Activated naive CD4-positive, alpha-beta T cell treated with anti-CD3 and anti-CD28 coated beads, Interleukin-2, amount 50 U/mL, for 72 hours (primary cell): ENCODE measurements at places on chromosomes 7 and 10.
A peak's percentile ranks its signal among the peaks of the same experiment; 100 is the strongest.

- DNase-seq = no peak
Measured at GRCh38 chr7:101739775-101740398, 77.5 kb upstream of the CUX1 start.

DNA sequence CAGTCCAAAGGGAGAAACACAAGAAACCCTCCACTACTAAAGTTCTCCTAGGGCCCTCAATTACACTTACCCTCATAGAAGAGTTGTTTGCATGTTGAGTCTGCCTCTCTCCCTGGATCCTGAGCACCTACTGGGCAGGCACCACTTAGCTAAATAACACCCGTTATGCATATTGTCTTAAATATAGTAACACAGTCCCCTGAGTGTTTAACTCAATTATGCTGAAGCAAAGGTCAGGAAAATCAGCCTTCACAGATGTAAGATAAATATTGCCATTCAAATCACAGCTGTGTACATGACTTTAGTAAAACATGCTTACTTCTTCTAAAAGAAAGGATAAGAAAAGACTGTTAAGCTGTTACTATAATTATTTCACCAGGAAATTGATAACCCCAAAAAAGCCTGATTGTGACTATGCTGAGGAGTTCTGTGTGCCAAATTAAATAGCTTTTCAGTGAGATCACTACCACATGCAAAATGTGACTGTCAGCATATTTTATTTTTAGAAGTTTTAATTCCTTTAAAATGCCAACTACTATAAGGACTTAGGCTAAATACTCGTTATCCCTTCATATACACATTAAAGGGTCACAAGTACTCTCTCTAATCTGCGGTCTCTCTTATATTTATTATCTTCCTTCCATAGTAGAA, 733.9 kb upstream of the PHF14 start:
- DNase-seq = no peak

DNA sequence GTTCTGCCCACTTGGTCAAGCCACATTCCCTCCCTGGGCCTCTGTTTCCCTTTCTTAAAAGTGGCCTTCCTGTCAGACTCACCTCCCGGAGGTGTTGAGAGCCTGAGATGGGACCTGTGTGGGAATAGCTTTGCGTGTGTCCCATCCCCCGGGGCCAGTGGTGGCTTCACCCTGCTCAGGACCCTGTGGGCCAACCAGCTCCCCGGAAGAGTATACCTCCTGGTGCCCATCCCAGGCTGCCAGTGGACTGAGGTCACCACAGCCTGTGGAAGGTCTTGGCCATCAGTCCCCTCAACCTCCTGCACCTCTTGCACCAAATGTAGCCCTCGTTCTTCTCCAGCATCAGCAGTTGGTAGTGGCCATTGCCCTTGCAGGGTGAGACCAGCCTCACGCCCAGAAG, 145.1 kb downstream of the RGS10 start:
- DNase-seq = no peak

- DNase-seq = no peak
Measured at GRCh38 chr7:134084488-134085144, 42.5 kb upstream of the LRGUK start.

DNA sequence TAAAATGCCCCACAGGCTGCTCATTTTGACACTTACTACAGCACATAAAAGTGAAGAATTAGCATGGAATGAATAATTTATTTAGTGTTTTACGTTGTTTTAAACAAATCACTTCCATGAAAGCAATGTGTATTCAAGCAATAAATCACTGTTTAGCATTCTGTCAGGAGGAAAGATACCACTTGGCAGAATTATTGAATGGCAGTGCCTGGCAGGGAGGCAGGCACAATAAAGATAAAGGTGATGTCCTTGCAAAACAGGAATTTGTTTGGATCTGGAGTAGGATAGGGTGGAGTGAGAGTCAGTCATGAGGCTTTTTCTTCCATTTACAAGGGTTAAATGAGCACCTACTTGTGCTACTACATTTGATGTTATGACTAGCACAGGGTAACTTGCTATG, 190.8 kb downstream of the SORCS1 start:
- no peak for DNase-seq

DNA sequence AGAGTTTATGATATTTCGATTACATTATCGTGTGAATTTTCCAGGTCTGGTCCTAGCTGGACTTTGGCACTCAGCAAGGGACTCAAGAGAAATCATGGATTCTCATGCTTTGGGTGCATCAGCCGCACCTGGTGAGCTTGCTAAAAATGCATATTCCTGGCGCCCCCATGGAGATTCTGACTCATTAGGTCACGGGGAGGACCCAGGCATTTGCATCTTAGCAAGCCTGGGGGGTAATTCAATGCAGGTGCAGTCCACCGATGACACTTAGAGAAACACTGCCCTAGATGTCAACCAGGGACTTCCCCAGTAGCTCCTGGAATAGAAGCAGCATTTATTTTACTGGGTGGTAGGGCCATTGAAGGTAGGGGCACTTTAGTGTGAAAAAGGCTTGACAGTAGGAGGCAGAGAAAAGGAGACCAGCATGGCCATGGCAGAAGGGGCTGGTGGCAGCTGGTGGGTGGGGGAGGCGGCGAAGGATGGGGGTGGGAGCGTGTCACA, 29.9 kb upstream of the PDCD4 start:
- DNase-seq = no peak

DNA sequence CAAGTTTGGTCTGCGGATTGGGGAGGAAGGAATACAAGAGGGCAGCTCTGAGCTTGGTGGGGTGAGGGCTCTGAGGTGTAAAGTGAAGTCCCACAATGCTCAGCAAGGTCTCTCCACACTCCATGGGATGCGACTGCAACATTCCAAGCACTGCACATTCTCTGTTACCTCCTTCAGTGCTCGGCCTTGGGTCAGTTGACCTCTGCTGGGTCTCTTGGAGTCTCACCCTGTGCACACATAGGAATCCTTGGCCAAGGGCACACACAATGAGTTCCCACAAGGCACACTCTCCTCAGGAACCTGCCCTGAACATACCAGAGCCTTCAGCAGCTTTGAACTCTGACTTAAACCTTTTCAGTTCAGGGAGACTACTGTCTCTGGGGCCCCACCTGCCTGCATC, 2.4 kb upstream of the WDFY4 start:
- no peak for DNase-seq

- no peak for DNase-seq
Measured at GRCh38 chr10:30782537-30783461, 153.2 kb upstream of the LYZL2 start.

DNA sequence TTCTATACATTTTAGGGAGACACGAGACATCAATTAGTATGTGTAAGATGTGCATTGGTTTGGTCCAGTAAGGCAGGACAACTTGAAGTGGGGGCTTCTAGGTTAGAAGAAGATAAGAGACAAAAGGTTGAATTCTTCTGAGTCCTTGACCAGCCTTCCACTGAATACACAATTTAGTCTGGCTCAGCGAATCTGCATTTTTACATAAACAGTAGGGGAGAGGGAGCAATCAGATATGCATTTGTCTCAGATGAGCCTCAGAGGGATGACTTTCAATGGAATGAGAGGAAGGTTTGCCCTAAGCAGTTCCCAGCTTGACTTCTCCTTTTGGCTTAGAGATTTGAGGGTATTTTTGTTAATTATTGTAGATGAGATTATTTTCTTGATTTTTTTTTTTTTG, 20.0 kb upstream of the C10orf90 start:
- DNase-seq = no peak

DNA sequence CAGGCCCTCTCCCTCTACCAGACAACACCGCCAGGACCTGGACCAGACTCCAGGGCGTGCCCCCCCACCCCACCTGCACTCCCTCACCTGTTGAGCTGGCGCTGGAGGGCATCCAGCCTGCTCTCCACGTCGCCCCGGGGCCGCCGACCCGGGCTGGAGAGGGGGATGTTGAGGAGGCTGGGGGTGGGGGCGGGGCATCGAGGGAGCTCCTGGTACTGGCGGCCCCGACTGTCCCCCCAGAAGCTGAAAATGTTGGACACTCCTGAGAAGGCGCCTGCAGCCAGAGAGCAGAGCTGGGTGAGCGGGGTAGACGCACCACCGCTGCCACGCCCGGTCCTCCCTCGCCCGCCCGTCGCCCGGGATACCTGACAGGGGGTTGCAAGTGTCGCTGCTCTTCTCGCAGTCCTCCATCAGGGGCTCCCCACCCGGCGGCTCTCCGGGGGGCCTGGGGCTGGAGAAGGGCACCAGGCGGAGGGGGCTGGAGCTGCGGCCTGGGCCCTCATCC, 30.8 kb downstream of the KCNH2 start:
- peak; percentile 49 for DNase-seq

DNA sequence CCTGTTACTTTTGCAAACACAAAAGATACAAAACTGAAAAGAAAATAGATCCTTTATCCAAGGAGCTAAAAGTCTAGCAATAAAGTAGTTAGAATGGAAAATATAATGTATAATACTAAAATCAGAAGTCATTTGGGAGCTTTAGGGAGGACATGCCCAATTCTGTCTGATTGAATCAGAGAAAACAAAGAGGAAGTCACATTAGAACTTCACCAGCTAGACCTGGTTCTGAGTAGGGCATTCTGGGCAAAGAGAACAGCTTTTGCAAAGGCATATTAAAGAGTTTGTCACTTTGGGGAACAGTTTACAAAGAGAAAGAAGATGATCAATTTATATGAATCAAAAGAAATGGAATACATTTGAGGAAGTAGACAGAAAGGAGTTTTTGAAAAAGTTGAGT, 107.0 kb upstream of the PRSS1 start:
- no peak for DNase-seq

- DNase-seq = no peak
Measured at GRCh38 chr7:153100691-153101237, 341.2 kb downstream of the ACTR3B start.

DNA sequence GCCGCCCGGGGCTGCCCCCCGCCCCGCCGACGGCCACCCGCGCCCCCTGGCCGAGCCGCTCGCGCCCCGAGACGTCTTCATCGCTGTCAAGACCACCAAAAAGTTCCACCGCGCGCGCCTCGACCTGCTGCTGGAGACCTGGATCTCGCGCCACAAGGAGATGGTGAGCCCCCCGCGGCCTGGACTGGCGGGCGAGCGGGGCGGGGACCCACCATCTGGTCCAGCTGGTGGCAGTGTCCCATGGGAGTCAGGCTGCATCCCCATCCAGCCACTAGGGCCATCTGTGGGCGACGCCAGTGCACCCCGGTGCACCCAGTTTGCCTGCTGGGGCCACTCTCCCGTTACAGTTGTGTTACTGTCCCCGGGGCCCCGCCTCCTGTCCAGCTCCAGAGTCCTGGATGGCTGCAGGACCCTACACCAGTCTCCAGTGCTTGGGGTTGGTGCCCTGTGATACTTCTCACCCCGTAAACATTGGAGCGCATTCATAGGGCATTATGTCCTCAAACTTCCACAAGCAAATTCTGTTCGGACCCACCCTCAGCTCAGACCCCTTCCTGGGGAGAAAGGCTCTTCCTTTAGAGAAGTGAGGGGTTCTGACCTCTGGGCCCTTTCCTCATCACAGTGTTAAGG, 672 bp downstream of the LFNG start:
- DNase-seq = no peak

GRCh38 chr10:74963549-74963948, 137.1 kb downstream of the KAT6B start:
- no peak for DNase-seq

GRCh38 chr7:97187067-97187466, 69.6 kb downstream of the SDHAF3 start:
- no peak for DNase-seq

DNA sequence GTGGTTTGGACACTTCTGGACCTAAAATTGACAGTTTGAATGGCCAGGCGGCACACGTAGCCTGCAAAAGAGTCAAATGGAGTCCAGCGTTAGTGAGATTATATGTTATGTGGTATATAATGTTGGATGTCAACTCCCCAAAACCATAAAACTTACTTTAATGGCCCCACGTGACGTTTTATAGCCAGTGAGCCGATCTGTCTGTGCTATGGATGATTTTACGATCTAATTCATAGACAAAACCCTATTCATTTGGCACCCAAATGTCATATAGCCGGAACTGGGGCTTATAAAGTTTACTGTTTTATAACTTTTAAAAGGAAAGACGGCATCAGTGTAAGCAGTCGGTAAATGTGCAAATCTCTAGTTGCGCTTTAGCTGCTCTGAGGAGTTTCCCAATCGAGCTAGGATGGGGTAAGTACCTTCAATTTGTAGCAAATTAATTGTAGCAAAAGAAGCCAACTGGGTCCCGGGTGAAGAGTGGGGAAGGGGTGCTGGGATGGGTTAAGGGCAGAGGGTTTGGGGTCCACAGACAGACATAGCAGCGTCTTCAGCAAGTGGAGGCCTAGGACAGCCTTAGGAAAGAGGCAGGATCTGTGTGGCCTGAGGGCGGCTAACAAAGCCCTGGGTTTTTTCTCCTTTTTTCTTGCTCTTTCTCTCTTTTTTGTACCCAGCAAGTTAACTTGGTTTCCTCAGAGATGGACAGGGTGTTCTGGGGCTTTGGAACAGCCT, 3.2 kb downstream of the HOXA5 start:
- no peak for DNase-seq

DNA sequence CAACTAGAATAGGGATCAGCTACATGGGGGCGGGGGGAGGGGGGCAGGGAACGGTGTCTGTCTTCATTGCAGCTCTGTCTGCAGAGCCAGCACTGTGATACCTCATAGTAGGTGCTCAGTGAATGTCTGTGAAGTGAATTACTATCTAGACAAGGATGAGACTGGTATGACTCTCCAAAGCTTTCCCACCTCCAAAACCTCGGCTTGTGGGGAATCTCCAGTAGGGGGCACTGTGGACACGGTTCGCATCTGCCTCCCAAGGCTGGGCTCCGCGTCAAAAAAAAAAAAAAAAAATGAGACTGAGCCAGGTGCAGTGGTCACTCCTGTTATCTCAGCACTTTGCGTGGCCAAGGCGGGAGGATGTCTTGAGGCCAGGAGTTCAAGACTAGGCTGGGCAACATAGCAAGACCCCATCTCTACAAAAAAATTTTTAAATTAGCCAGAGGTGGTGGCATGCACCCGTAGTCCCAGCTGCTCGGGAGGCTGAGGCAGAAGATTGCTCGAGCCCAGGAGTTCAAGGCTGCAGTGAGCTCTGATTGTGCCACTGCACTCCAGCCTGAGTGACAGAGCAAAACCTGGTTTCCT, 9.6 kb downstream of the TRIM56 start:
- DNase-seq = no peak

DNA sequence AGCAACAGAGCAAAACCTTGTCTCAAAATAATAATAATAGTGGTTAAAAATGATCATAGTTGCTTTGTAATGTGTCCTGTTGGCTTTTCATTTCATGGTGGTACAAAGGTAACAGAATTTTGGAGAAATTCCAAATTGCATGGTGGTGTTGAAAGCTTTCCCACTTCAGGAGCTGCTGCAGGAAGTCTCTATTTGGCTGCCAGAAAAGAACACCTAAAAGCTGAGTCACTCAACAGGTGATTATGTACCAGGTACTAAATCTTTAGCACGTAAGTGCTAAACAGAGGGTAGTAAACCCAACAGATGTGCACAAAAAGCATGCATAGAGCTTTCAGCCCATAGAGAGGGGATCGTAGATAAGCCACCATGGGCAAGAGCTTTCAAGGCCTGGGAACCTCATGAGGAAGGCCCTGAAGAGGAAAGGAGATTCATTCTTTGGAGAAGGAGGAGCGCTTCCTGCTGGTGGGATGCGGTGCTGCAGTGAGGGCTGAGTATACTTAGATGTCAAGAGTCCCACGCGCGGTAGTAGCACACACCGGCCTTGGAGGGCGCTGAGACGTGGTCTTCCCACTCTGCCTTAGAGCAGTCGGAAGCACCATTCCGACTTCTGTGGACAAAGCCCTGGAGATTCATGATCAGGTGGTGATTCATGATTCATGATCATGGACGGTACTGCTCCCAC, 118.7 kb downstream of the RALA start:
- no peak for DNase-seq
